ENCODE measurements at places on chromosomes 2 and 18. TPM values are rescaled to one million over a fixed set of nuclear protein-coding genes. Genes with fewer than 3 reads are reported as not detected.

Gene KANSL1L
- 8.6 TPM for total RNA-seq

- H3K4me3 ChIP-seq: no peak overlapping the region
- no peaks in the 10 kb centered on the region for H3K4me1 ChIP-seq
- no peaks in the 10 kb centered on the region for H3K27me3 ChIP-seq
Observed at GRCh38 chr2:237600205-237600846, 9.8 kb upstream of the RAB17 start.

- H3K4me1 ChIP-seq: no peaks in the 10 kb centered on the region
- H3K4me3 ChIP-seq: no peak overlapping the region
- no peak for DNase-seq
- H3K36me3 ChIP-seq: no peaks in the 10 kb centered on the region
Observed at GRCh38 chr2:10202131-10202665, 79.7 kb downstream of the RRM2 start.

GRCh38 chr2:127735044-127735443 lies 33.7 kb downstream of the SFT2D3 start:
- H3K4me1 ChIP-seq: no peaks in the 10 kb centered on the region
- H3K27me3 ChIP-seq: no peaks in the 10 kb centered on the region
- H3K4me3 ChIP-seq: no peak overlapping the region
- H3K27ac ChIP-seq: no peak overlapping the region
- H3K36me3 ChIP-seq: no peaks in the 10 kb centered on the region

- DNase-seq: no peak
- H3K27me3 ChIP-seq: no peaks in the 10 kb centered on the region
- no peaks in the 10 kb centered on the region for H3K36me3 ChIP-seq
- H3K4me3 ChIP-seq: no peak overlapping the region
Observed at GRCh38 chr2:165544897-165545296, 75.4 kb downstream of the CSRNP3 start.

- no peaks in the 10 kb centered on the region for H3K27me3 ChIP-seq
- H3K4me1 ChIP-seq: peaks cover 25% of the 10 kb centered on the region
- no peak for DNase-seq
- H3K4me3 ChIP-seq: no peak overlapping the region
Observed at GRCh38 chr2:175152242-175152641, 15.8 kb downstream of the ATF2 start.

DNA sequence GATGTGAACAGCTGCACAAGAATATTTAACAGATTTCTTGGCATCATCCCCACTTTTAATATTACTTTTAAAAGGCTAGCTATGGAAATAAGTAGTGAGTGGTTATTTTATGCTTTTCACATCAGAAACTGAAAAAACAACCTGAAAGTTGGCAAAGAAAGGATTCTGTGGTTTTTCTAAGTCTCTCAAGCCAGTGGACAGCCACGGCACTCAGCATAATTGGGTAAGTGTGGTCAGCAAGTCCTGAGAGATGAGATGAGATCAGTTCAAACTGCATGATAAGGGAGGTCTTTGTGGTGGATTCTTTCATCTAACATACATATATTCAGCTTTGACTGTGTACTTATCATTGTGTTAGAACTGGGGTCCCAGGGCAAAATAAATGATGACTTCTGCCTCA lies 105.2 kb downstream of the LYPD6B start:
- no peaks in the 10 kb centered on the region for H3K4me1 ChIP-seq
- H3K4me3 ChIP-seq: no peak overlapping the region
- H3K27ac ChIP-seq: no peak overlapping the region
- no peak for DNase-seq

DNA sequence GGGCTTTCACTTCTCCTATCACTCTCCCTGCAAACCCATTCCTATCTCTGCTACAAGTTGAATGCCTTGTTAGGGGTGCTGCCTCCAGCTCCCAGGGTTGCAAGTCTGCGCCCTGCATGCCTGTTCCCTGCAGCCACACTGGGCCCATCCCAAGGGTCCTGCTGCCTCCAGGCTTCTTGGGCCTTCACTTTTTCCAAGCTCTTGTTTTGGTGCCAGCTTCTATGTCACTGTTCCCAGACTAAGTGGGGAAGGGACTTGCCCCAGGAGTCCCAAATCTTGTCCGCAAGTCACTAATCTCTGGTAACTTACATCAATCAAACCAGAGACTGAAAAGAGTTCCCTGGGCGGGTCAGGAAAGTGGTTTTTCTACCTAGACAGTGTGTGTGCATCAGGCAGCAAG lies 65.4 kb downstream of the ZCCHC2 start:
- DNase-seq: no peak
- no peaks in the 10 kb centered on the region for H3K4me1 ChIP-seq
- no peaks in the 10 kb centered on the region for H3K27me3 ChIP-seq
- H3K36me3 ChIP-seq: no peaks in the 10 kb centered on the region
- no peak overlapping the region for H3K27ac ChIP-seq

DNA sequence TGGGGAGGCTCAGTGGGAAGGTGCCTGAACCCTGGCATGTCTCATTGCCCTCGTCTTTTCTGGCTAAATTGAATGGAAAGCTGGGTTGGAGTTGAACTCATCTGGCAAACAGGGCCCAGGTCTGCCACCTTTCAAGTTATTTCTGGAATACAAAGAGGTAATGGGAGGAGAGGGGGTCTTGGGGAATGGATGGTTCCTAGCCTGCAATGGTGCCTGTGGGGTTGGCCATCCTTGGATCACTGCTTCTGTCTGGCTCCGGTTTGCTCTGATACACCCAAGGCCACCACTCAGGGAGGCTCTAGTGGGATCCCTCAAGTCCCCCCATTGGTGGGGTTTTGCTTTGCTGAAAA lies 45.3 kb downstream of the PSD4 start:
- no peaks in the 10 kb centered on the region for H3K36me3 ChIP-seq
- H3K4me1 ChIP-seq: no peaks in the 10 kb centered on the region
- no peak overlapping the region for H3K4me3 ChIP-seq
- no peak for DNase-seq
- H3K27me3 ChIP-seq: no peaks in the 10 kb centered on the region

GRCh38 chr18:21049306-21049705 lies 62.3 kb downstream of the ROCK1 start:
- H3K27me3 ChIP-seq: no peaks in the 10 kb centered on the region
- H3K4me1 ChIP-seq: no peaks in the 10 kb centered on the region
- DNase-seq: no peak
- H3K4me3 ChIP-seq: no peak overlapping the region
- no peak overlapping the region for H3K27ac ChIP-seq
- no peaks in the 10 kb centered on the region for H3K36me3 ChIP-seq

DNA sequence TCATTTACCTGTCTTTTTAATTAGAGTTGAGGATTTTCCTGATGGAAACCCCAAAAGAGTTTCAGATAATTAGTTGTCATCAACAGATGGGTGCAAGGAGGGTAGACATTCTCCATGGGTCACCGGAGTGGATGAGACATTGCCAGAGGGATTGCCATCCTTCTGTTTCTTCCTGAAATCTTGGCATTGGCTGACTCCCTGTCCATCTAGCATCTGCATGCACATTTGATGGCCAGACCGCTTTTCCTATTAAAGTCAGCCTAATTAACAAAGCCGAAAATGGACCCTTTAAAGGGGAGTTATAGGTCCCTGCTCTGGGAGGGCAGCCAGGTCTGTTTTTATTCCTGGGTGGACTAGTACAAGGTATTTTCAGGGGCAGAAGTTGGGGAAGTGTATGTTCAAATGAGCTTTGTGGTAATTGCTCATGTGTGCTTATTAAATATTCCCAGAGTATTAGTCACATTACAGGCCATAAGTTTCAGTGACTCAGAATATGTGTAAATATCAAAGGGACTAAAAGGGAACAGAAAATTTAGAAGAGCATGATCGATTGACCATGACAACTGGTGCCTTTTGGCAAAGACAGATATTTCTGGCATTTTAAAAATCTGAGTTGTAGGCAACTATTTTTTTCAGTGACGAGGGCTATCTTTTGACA lies 209.8 kb downstream of the PHLPP1 start:
- H3K36me3 ChIP-seq: no peaks in the 10 kb centered on the region
- H3K27me3 ChIP-seq: no peaks in the 10 kb centered on the region
- 0 out of 2 replicates have a peak overlapping the region, but pooled peaks have one; percentile 14 for H3K27ac ChIP-seq
- DNase-seq: no peak
- peaks cover 9% of the 10 kb centered on the region for H3K4me1 ChIP-seq

Gene SIGLEC15
- total RNA-seq: 1.0 TPM

Data from PC-9 (cell line).